ENCODE measurements at places on chromosomes 4 and X. TPM values are rescaled to one million over a fixed set of nuclear protein-coding genes. Genes with fewer than 3 reads are reported as not detected.

- no peak for DNase-seq
These were observed 68.9 kb upstream of the NRK start for GRCh38 chrX:105753411-105753810.

DNA sequence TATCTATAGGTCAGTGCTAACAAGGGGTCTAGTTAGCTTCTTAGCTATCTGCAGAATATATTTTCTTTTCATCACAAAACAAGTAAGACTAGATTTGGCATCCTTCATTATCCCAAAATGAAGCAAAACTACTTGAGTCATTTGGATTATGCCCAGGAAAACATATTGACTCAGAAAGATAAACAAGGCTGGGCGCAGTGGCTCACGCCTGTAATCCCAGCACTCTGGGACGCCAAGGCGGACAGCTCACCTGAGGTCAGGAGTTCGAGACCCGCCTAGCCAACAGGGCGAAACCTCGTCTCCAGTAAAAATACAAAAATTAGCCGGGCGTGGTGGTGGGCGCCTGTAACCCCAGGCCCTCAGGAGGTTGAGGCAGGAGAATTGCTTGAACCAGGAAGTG, 18.0 kb upstream of the MND1 start:
- no peak for DNase-seq

GRCh38 chr4:184237612-184238011, 19.9 kb upstream of the ENPP6 start:
- no peak for DNase-seq

DNA sequence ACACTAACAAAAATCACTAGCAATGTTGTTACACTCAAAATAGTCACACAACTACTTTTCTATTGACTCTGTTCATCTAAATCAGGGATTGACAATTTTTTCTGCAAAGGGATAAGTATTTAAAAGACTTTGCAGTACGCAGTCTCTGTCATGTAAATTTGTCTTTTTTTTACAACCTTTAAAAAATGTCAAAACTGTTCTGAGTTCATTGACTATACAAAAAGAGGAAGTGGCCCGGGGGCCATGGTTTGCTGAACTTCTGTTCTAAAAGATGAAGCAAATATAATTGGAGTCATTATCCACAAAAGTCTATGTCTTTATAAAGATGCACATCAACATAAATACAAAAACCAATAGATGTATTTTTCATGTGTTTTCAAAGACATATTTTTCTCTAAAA, 1310.3 kb downstream of the RPA4 start:
- DNase-seq, result no peak

- DNase-seq, result no peak
These were observed 4.4 kb downstream of the MSMO1 start for GRCh38 chr4:165331823-165332222.

DNA sequence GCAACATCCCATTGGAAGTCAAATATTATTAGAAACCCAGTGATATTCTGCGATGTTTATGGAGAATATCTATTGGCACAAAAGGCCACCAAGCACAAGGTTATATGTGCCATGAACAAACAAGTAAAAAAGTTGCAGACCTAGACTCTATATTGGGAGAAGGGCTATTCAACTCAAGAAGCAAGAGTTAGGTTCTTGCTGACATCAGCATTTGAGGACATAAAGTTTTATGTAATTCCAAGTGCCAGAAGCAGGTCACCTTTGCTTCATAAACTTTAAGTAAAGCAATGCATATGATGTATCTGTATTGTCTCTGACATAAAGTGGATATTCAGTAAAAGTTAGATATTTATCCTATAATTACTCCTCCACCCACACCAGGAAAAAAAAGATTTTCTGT, 71.1 kb downstream of the MAGEB10 start:
- DNase-seq, result no peak

DNA sequence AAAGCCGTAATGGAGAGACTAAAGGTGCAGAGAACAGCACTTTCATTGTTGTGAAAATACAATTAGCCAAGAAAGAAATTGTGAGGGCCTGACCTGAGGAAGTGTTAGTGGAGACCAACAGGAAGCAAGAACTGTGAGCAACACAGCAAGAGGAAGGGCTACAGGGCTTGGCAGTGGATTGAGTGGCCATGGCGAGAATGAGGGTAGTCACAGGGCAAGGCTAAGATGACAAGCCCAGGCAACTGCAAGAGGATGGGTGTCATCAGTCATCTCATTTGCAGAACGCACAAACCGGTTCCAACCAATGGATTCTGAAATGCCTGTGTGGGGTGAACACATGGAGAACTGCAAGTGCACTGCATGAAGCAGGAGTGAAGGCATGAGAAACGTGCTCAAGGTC, 3.6 kb downstream of the SLC10A6 start:
- DNase-seq, result no peak

GRCh38 chr4:177008836-177009501, 216.2 kb upstream of the VEGFC start:
- DNase-seq, result no peak

GRCh38 chrX:129932016-129932820, 26.3 kb downstream of the UTP14A start:
- peak; percentile 69 for DNase-seq

- DNase-seq, result no peak
These were observed 28.2 kb downstream of the ANXA5 start for GRCh38 chr4:121668368-121669162.

GRCh38 chr4:154616731-154617130, 4.3 kb upstream of the FGG start:
- no peak for DNase-seq

GRCh38 chr4:76373919-76374552, 46.9 kb downstream of the CCDC158 start:
- no peak for DNase-seq

GRCh38 chr4:67886281-67886680, 2.5 kb upstream of the TMPRSS11D start:
- no peak for DNase-seq

DNA sequence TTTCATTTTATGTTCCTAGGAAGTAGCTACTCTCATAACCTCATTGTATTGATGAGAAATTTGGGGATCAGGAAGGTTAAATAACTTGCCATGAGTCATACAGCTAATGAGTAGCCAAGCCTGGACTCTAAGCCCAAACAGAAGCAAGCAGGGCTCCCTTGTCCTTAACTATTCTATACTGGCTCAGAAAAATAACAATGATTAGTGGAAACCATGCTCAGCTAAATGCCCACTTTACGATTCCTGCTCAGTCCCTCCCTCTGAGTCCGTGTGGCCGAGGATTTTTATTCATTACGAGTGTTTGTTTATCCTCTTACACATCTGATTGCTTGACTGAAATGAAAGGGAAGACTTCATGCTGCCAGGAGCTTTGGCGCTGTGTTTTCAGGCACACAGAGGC, 100.9 kb downstream of the SLC34A2 start:
- no peak for DNase-seq

- no peak for DNase-seq
These were observed 524.9 kb upstream of the HTR2C start for GRCh38 chrX:114058988-114059418.

GRCh38 chr4:6886886-6887285, 22.7 kb upstream of the TBC1D14 start:
- no peak for DNase-seq

GRCh38 chr4:122050841-122051240, 99.0 kb upstream of the TRPC3 start:
- no peak for DNase-seq

GRCh38 chr4:139247241-139247640, 32.8 kb downstream of the MGARP start:
- no peak for DNase-seq

- DNase-seq, result no peak
These were observed 96.9 kb downstream of the WFS1 start for GRCh38 chr4:6366581-6366980.

GRCh38 chrX:148534291-148534690, 33.9 kb downstream of the AFF2 start:
- DNase-seq, result no peak

GRCh38 chr4:95517576-95518345, 31.0 kb downstream of the UNC5C start:
- no peak for DNase-seq

DNA sequence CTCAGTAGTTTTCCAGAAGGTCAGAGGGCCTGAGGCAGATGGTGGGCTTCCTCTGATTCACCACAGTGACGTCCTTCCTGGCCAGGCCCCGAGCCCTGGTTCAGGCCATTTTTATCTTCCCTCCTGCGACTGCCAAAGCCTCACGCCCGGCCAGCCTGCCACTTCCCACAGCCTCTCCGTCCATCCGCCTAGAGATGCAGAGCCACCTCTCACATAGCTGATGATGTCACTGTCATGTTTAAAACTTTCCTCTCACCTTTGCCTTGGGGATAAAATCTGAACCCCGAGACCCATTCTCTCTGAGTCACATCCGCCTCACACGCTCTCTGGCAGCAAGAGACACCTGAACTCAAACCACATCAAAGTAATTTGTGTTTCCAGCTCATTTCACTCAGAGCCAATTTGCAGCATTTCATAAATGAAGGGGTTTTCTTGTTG, 175.3 kb downstream of the QDPR start:
- no peak for DNase-seq

- no peak for DNase-seq
These were observed 70.2 kb upstream of the ETNPPL start for GRCh38 chr4:108833046-108833445.

DNA sequence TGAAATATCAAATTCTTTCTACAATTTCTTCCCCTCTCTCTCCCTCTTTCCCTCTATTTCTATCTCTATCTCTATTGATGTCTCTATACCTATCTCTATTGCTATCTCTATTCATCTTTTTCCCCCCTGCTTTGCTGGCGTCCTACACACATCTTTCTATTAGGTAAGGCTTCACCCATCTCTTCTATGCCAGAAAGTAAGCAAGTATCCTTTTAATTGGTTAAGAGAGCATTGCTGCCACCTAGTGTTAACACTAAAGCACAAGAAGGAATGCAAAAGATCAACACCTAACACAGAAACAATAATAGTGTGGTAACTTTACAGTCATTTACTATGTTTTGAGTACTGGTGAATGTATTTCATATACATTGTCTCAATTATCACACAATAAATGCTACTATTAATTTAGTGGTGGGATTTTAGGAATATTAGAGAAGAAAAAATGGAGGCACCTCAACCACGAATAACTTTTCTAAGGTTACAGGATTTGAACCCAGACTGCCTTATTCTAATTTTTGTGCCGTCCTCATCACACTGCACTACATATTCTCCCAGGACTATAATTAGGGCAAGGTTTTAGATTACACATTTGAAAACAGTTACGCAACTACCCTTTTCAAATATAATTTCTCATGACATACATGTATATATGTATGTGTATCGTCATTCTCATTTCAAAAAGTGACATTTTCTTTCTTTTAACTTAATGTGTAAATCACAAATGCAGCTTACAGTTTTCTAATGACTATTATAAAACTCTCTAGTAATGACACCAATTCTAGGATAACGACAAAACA, 3.7 kb upstream of the C4orf36 start:
- DNase-seq, result no peak

DNA sequence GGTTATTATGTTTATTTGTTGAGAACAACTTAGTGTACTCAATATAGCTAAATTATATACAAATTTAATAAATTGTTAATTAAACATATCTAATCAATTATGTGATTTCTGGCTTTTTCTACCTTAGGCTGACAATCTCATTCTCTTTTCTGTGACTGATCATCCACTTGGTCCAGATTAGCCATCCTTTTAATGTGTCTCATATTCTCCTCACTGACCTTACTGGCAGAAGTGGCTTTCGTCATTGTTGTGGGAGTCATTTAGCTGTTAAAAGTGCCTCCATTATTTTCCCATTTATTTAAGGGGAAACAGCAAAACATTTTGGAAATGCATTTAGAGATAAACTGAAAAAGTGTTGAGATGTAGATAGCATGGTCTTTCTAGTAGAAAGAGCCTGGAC, 172.2 kb downstream of the CCSER1 start:
- no peak for DNase-seq

- DNase-seq, result no peak
These were observed 22.1 kb downstream of the DOK7 start for GRCh38 chr4:3485011-3485791.

DNA sequence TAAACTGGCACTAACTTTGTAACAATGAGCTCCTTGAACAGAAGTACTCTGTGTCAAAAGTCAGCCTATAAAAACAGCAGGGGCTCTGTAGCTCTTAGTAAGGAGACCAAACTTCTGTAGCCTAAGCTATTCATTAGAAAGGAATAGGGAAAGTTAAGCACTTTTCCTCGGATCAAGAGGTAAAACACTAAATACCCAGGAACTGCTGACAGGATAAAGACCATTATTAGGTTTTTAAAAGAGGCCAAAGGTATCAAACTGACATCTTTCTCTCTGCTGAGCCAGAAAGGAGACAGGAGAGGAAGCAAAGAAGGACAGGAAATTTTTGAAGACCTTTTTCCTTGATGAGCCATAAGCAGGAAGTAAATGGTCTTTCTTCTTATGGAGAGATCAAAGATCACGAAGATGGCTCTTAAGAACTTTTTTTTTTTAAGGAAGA, 31.9 kb downstream of the ANAPC10 start:
- no peak for DNase-seq

- DNase-seq, result no peak
These were observed 2.0 kb downstream of the GJB1 start for GRCh38 chrX:71225009-71225408.

DNA sequence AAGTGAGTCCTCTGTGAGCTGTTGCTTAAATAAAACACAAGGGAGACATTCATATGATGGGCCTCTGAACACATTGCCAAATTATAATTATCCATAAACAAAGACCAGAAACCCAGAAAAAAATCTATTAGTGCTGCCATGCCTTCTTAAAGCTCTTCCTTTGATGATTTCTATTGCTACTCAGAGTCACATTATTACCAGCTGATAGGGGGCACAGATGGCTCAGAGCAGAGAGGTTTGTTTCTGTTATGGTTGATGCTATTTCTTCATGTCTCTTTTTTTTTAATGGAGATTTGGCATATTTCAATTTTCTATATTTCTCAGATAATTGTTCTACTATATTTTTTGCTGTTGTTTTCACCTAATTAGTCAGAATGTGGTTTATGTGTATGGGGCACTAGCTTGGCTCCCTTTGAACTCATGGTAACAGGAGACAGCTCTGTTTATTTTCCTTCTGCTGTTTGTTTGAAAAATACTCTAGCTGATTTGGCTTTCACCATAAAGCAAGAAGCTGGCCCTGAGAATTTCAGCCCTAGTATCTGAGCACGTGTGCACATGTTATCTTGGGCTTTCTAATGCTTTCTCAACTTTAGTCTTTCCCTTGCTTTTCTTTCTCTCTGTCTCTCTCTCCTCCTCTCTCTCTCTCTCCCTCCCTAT, 568.8 kb downstream of the PPARGC1A start:
- DNase-seq, result no peak

- DNase-seq, result no peak
These were observed at the start of gene KLHL13 for GRCh38 chrX:118116713-118117550. KLHL13 (minus strand) TSS chrX:118116810; CDS start chrX:118028473, 88,337 bp downstream.

- DNase-seq, result no peak
These were observed 47.6 kb downstream of the ANOS1 start for GRCh38 chrX:8684201-8684965.

Gene GAR1
- total RNA-seq, result 11.1 TPM

Gene SOX3
- 0.54 TPM for total RNA-seq

Gene TDO2
- total RNA-seq, result 1.5 TPM

Gene TEX11
- not detected for total RNA-seq

Gene HTN1
- not detected for total RNA-seq

Gene ARHGAP24
- total RNA-seq, result 23.7 TPM

Gene SMIM31
- total RNA-seq, result not detected

Gene PSAPL1
- not detected for total RNA-seq

Gene SGCB
- 71.5 TPM for total RNA-seq

Gene GPR34
- 2.7 TPM for total RNA-seq

Gene HTR2C
- 4.3 TPM for total RNA-seq

Gene PTCHD1
- total RNA-seq, result 13.5 TPM

Gene CXCL1
- total RNA-seq, result 16.0 TPM

Gene ARR3
- total RNA-seq, result not detected

Gene PRDM8
- total RNA-seq, result 27.1 TPM

Gene PALLD
- 56.3 TPM for total RNA-seq

All from dorsolateral prefrontal cortex (tissue), 122 donors.